GM06990 (cell line): ENCODE measurements at places on chromosomes 4 and X.

- no peak for DNase-seq
Measured at GRCh38 chr4:14404730-14405129, 597.6 kb upstream of the CPEB2 start.

DNA sequence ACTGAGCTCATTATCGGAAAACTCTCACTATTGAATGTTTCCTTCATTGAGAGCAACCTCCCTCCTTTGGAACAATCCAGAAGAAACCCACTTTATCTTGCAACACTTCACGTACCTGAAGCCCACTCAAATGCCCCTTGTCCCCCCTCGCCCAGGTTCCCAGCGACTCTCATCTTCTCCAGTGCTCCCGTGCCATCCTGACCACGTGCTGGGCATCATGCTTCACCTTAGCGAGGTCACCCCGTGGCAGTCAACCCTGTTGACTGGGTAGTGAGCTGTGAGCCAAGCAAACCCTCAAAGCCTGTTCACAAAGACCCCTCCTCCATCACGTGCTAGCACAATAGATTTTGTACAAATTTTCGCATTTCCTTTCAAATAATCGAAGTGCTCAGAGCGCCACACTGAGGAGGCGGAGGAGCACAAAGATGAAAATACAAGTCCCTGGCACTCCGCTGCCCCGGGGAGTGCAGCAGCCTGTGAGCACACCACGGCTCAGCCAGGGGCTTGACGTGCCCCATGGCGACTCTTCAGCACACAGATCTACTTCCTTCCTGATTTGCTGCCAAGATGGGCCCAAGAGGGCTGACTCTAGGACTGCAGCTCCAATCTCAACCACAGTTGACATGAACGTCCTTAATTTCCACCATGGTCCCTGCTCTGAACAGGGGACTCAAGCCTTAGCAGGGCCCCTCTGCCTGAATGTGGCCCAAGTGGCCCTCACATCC lies 15.6 kb downstream of the PDZD4 start:
- DNase-seq: no peak

- no peak for DNase-seq
Measured at GRCh38 chrX:135982860-135983259, 2.4 kb upstream of the SLC9A6 start.

- DNase-seq: peak; percentile 40
Measured at GRCh38 chr4:2103843-2104547, 44.9 kb downstream of the NAT8L start.

- no peak for DNase-seq
Measured at GRCh38 chr4:113701169-113701568, 60.4 kb downstream of the CAMK2D start.

DNA sequence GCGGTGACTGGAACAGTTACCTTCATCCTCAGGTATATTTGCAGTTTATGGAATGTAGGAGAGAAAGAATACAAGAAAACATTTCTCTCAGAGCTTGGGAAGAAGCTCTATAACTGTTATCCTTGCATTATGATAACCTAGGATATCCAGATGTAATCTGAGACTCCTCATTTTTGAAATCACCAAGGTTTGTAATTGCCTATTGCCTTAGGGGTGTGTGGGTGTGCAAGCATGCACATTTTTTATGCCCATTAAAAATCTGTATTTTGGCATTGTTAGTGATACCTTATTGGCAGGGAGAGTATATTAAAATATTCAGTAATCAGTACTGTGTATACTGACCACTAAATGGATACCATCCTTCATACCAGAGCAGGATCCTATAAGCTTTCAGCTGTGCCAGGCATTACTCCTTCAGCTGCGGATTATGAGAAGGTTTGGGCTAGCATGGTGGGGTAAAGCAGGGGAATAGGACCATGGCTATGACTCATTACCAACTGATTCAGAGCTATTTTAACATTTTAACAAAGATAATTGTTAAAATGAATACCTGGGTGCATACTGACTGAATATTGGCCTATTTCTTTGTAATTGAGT lies 8.3 kb downstream of the SEC24B start:
- no peak for DNase-seq

- DNase-seq: no peak
Measured at GRCh38 chr4:128444544-128445302, 157.1 kb upstream of the PGRMC2 start.

DNA sequence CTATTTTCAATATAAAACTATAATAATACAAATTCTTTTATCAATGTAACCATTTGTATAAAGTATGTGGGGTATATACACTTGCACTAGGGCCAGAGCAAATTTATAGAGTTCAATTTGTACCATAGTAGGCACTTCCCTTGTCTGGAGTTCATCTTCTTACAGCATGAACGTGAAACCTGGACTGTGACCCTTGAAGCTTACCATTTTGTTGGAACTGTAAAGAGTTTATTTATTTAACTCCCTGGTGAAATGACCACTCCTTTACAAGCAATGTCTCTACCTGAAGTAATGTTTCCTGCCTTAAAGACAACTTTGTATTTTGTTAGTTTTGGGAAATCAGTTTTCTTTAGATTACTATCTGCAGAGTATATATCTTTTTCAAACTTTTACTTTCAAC lies 188.2 kb downstream of the ARAP2 start:
- DNase-seq: no peak

- DNase-seq: no peak
Measured at GRCh38 chrX:48913605-48914366, 2.3 kb upstream of the SLC35A2 start.

GRCh38 chr4:186827534-186827897 lies 103.9 kb upstream of the FAT1 start:
- DNase-seq: no peak

DNA sequence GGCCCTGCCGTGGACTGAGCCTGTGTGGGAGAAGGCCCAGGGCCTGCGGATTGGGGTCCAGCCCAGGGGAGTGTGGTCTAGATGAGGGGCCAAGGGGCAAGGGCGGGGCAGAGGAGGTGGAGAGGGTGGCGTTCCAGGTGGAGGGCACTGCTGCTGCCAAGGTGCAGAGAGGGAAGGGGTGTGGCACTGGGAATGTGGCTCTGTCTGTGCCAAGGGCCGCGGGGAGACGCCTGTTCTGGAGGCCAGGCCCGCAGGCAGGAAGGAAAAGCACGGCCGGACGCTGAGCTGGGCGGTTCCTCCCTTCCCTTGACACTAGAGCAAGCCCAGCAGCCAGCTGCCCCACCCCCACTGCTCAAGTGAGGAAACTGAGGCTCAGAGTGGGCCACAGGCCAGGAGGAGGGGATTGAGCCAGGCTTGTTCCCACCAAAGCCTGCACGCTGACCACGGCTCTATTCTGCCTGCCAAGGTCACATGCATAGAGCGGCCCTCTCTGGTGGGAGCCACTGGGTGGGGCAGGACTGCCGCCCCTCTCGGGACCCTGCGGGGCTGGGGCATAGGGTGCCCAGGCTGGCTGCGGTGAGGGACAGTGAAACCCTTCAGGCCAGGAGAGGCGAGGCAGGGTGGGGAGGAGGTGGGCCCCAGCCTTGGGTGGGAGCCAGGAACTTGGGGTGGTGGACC lies 13.0 kb downstream of the SH3BP2 start:
- DNase-seq: no peak

GRCh38 chr4:56217343-56217890 lies 169.9 kb downstream of the AASDH start:
- no peak for DNase-seq
